ENCODE measurements at places on chromosomes 11 and 22.
A peak's percentile ranks its signal among the peaks of the same experiment; 100 is the strongest.

DNA sequence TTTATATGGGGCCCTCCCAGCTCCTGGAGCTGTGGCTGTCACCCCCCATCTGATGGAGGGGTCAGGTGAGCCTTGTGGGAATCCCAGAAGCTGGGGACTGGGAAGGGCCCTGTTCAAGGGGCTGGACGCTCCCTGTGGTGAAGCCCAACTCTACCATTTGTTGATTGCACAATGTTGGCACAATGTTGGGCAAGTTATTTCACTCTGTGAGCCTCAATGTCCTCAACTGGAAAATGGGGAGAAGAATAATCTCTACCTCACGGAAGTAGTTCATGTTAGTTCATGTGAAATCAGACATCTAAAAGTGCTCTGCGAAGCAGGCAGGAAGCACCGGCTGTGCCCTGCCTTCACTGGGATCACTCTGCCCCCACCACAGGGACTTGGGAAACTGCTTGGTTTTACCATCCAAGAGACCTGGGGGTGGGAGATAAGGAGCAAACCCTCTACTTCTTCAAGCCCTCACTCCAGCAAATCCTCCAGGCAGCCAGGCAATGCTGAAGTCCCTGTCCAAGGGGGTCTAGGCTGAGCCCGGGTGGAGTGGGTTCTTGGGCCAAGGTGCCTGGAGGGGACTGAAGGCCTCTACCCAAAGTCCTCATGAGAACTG is 715 bp upstream of the PRR5 start:
- no peak for DNase-seq

DNA sequence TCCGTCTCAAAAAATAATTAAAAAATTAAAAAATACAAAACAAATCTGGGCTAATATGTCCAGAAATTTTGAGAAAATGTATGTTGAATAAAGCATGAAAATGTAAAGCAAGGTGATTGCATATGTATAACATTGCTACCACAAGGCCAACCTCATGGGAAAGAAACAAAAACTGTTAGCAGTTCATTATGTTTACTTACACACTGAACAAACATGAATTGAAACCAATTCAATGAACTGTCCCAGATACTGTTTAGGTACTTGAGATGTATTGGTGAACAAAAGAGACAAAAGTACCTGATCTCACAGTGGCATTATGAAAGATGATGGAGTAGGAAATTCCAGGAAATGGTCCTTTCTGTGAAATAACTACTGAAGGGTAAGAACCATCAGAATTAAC is 43.8 kb upstream of the IGLL5 start:
- no peak for DNase-seq

DNA sequence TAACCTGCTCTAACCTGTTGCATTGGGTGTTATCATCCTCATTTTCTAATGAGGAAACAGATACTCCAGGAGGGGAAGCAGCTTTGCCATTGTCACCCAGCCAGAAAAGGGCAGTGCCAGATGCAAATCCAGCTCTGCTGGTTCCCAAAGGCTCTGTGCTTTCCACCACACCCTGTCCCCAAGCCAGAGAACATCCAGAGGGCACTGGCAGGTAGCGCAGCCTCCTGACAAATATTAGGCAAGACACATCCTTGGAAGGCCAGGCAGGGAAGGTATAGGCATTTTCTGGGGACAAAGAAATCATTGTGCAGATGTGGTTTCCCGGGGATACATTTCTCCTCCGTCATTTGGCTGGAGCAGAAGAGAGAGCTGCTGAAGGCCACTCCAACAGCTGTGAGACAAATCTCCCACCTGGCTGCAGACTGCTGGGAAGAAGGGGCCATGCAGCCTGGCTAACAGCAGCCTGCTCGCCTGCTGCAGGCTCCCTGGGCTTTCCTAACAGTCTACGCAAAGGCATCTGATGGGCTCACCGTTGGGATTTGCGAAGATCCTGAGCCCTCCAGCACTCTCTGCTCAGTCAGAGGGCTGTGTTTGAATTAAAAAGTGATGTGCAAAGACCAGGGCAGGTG is 93.9 kb upstream of the PITPNB start:
- DNase-seq = no peak

- DNase-seq = no peak
These were observed 49.4 kb upstream of the ARHGAP42 start for GRCh38 chr11:100637706-100638105.

DNA sequence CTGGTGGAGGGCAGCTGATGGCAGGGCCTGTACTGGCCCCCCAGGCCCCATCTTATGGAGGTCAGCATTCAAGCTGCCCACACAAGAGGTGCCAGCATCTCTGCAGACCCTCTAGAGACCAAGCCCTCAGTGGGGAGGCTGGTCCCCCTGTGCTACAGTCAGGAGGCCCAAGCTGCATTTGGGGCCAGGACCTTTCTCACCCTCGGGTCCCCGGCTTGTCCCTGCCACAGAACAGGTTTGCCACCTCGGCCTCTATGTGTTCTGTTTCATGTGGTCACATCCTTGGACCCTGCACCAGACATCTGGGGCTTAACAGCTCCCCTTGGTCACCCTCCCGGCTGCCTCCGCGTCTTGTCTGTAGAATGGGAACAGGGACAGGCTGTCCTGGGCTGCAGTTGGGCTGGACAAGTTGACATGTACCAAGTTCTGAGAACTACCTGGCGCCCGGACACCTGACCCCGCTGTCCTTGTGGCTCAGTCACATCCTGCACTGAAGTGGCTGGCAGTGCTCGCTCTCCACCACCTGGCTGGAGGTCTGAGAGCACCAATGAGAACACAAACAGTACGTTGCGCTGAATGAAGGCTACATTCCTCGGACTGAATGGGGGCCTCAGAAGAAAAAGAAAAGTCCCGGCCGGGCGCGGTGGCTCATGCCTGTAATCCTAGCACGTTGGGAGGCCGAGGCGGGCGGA is 2.7 kb upstream of the PLXNB2 start:
- DNase-seq = no peak

DNA sequence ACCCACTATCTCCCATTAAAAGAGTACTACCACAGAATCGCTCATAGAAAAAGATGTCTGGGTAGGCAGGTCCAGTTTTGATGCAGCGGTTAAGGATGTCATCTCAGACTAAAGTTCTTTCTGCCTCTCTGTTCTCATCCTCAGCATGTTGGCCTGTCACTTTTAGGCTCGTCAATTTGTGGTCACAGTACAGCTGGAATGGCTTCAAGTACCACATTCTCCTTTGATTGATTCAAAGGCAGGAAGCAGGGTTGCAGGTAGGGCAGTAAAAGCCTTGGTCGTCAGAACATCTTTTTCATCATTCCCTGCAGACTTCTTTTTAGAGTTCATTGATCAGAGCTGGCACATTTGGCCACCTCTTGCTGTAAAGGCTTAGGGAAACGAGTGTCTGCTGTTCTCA is 28.7 kb downstream of the SDHD start:
- no peak for DNase-seq

DNA sequence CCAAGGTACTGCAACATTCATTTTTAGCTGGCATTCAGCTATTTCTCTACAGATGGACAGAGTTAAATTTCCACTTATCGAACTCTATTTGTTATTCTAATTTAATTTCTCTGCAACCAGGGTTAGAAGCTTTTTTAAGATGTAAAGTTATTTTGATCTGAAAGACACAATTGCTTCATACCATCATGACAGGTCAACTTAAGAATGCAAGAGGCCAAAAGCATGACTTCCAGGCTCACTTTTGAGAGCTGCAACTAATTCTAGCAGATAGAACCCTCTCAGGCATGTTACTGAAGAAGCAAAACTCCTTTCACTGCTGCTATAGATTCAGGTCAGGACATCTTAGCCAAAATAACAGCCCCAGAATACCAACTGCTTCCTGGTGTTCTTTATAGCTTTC is 86.5 kb upstream of the GALNT18 start:
- peak; percentile 6 for DNase-seq

GRCh38 chr22:42287174-42287890 is 16.9 kb upstream of the TCF20 start:
- no peak for DNase-seq

GRCh38 chr11:41983475-41983874 is 524.0 kb upstream of the LRRC4C start:
- peak; percentile 1 for DNase-seq

- no peak for DNase-seq
These were observed 1334.0 kb downstream of the TBC1D22A start for GRCh38 chr22:48096411-48096810.

DNA sequence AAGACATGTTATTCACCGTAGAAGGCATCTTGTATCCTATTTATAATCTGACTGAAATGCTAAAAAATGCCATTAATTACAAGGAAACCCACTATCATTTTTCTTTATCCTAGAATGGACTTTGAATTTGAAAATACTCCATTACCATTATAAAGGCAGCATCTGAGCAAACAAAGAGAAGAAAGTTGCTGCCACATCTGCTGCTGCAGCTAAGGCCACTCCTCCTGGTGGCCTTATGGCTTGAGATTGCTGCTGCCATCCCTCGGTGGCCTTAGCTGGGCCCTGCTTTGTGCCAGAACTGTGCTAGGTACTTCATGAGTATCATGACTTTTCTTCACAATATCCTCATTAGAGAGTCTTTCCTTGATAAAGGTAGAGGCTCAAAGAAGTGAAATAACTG is 1210.1 kb upstream of the TENM4 start:
- no peak for DNase-seq

- DNase-seq = peak; percentile 85
These were observed 36.3 kb upstream of the CFAP300 start for GRCh38 chr11:102010776-102011494.

GRCh38 chr11:9046481-9046880 is 42.7 kb upstream of the NRIP3 start:
- no peak for DNase-seq

DNA sequence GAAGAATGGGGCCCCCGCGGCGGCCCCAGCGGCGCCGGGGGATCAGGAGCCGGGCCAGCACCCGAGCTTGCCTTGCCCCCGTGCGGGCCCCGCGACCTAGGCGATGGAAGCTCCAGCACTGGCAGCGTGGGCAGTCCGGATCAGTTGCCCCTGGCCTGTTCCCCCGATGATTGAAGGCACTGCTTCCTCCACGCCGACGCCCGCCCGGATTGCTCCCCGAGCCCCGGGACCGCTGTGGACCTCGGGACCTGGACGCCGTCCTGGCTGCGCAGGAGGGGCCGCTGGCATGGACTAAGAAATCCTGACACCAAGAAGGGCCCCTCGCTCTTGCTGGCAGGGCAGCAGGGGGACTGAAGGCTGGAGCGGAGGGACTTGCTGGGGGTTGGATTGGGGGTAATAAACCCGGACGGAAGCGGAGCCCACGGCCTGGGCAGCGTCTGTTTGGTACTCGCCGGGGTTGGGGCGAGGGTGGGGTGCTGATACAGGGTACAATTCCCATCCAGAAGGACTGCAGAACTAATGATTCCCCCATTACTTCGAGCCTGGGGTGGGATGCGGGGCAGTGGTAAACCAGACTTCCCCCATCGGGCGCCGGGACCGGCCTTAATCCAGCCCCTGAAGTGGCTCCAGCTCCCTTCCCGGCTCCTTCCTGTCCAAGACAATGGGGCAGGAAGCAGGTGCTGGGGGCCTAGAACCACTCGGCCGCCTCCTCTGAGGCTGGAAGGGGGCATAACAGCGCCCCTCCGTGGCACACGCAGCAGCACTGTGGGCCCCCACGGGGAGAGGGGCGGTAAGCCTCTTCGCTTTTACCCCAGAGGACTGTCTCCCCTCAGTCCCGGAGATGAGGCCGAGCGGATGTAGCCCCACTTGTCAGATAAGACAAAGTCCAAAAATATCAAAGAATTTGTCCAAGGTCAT is 1.0 kb downstream of the CCDC85B start:
- peak; percentile 47 for DNase-seq

DNA sequence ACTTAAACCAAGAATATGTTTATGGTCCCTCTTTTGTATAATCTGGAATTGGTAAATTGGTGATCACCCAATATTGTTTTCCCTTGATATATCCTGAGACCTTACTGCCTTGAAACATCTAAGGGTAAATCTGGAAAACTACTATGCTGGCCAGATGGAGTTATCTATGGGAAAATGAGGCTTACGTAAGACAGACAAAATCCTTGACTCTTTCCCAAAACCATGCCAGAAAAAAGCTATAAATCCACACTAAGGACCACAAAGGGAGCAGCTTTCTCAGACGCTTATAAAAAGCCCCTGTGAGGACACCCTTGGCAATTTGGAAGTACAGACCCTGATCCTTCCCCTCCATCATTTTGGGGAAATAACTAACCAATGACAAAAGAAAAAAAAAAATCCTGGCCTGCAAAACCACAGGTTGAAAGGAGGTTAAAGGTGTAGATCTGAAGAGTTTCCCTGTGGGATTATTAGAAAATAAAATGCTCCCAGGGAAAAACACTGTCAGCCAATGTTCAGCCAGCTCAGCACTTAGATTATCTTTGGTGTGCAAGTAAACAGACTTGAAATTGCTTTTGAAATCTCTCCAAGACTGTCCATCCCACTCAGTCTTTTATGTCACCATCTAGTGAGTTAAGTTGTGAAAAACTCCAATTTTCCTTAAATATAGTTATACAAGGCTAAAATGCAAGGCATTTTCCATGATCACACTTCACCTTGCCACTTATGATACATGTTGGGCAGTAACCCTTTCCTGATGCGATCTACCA is 6.6 kb upstream of the AMBRA1 start:
- DNase-seq = peak; percentile 56

- peak; percentile 74 for DNase-seq
These were observed 3.6 kb downstream of the BCL9L start for GRCh38 chr11:118921929-118922744.

DNA sequence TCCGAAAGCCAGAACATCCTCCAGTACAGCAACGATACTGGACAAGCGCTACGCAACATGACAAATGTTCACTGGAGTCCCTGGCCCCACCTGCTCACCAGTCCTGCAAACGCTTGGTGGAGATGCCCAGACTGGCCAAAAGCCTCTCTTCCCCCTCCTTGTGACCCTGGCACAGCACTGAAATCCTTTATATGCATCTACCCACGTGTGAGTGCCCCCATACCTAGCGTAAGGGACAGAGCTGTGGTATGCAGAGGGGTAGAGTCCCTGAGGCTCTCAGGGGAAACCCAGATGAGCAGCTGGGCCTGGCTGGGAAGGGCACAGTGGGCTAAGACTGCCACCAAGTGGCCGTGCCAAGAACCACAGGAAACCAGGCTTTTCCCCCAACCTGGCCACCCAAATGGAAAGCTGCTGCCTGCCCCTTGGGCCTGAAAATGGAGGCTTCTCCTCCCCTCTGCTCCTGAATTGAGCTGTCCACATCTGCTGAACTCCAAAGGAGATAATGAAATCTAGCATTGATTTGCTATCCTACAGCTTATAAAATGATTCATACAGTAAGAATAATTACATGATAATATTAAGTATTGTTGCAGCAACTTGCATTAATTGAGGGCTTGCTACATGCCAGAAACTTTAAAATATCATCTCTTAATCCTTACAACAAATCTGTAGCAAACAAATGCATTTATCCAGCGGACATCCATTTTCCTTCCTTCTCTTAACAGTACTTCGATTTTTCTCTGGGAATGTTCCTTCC is 24.8 kb upstream of the TTC12 start:
- DNase-seq = peak; percentile 35

- DNase-seq = no peak
These were observed 6.3 kb downstream of the UPB1 start for GRCh38 chr22:24501301-24502005.

- no peak for DNase-seq
These were observed 60.2 kb upstream of the LYVE1 start for GRCh38 chr11:10628508-10629236.

DNA sequence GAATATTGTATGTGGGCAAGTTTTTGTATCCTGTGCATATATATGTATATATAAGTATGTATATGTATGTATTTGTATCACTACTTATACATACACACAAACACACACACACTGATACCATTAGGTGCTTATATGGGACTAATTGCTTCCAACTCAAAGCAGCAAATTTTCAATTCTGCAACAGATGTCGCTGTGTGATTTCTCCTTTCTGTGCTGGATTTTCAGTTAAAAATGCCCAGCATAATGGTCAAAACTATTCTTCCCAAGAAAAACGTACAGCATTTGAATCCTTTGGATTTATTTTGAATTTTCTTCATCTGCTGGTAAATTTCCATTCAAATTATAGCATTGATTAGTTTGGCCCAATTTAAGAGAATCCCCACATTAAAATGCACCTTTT is 4.3 kb downstream of the CADM1 start:
- DNase-seq = no peak

All from fibroblast of mammary gland (primary cell).